ENCODE measurements at places on chromosomes 6 and 20. TPM values are rescaled to one million over a fixed set of nuclear protein-coding genes. Genes with fewer than 3 reads are reported as not detected.

Gene KCNK17
- not detected for total RNA-seq

Gene ZSCAN16
- total RNA-seq = 5.5 TPM

Gene KIF13A
- not detected for total RNA-seq

Gene SAMD3
- 49.5 TPM for total RNA-seq

GRCh38 chr6:144999127-144999526 is 714.0 kb downstream of the UTRN start:
- DNase-seq = no peak

GRCh38 chr6:168417191-168417590 is 23.8 kb upstream of the SMOC2 start:
- no peak for DNase-seq

GRCh38 chr6:34027445-34027936 is 118.4 kb downstream of the GRM4 start:
- DNase-seq = peak; percentile 63

GRCh38 chr6:48087448-48087847 is 23.5 kb downstream of the PTCHD4 start:
- DNase-seq = no peak

DNA sequence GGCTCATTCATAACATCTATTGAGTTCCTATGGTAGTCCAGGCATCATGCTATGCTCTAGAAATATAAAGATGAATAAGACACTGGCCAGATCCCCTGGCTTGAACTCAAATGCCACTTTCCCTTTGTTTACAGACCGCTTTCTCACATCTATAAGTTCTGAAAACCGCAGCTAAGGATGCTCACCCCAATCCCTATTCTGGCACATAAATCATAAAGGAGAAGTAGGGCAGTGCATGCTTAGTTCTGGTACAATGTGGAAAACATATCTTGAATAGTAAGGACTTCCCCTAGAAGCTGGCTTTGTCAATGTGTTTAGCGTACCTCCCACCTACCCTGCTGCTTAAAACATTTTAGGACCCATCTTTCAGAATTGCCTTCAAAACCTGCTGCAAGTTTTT is 26.4 kb downstream of the MRS2 start:
- DNase-seq = no peak

GRCh38 chr6:36418558-36418957 is 24.1 kb downstream of the PXT1 start:
- DNase-seq = no peak

DNA sequence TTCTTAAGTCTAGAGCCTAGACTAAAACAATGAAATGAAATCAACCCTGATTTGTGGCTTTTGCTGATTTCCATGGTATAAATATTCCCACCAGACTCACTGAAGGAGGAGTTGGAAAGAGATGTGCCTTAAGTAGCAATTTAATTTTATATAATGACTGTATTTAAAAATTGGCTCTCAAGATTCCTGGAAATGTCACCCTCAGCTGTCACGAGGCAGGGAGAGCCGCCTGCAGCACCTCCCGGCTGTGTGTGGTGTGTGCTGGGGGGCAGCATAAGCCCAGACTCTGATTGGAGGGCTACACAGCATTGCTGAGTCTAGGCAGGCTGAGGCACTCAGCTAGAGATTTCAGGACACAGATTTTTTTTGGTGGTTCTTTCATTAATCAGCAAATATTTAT is 40.6 kb upstream of the TMEM181 start:
- DNase-seq = no peak

- DNase-seq = no peak
Observed at GRCh38 chr6:163744256-163744925, 329.9 kb downstream of the QKI start.

DNA sequence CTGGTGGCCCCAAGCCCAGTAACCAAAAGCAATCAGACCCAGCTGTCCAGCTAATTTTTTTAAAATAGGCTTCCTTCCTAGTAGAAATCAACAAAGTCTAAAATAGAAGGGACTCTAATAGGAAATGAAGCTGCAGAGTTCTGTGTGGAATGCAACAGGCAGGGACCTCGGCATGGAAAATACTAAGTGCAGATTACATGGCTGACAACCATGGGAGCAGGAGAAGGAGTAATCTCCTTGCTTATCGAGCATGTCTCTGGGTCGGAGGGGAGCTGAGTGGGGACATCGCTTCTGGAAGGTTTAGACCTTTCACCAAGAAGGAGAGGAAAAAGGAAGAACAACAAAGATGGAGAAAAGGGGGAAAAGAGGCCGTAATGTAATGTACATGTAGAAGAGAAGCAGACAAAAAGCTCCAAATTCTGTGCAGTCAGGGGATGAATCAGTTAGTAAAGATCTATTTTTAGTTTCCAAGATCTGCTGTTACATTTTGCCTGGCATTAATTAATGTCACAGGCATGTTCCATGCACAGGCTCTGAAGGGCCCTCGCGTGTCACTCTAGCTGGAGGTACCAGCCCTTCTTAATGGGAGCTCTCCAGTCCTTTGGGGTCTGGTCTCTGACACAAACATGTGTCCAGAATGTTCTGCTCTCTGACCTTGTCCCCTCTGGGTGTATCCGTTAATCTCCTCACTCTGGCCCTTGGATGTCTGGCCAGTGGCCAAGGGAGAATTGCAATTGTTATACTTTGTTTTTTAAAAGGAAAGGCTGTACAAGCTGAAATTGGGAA is 16.6 kb upstream of the ZNF831 start:
- no peak for DNase-seq
